NCI-H2081 treated with DMSO at 0.1 percent for 48 hours (cell line): ENCODE measurements at places on chromosomes 7 and 10.

DNA sequence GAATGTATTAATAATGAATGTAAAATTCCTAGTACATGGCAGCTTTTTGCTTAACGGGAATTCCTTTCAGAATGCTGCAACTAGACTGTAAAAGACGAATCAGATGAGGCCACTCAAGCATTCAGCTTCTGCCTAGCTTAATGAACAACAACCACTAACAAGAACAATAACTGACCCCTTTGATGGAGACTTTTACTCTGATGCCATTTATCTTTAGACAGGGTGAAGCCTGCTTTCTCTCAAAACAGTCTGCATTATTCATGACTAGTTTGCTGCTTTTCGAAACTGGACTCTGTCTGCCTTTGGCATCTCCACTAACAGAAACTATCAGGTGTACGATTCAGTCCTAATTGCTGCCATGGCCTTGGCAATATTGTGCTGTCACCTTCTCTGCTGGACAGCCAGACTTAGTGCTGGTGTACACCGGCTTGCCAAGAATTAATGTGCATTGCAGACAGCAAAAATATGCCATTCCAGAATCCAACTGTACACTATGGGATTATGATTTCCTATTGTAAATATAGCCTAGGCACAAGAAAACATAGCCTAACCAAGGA lies 295.5 kb upstream of the CDC14C start:
- no peak for DNase-seq

- DNase-seq = no peak
These were observed 192.0 kb downstream of the ADK start for GRCh38 chr10:74342991-74343390.

DNA sequence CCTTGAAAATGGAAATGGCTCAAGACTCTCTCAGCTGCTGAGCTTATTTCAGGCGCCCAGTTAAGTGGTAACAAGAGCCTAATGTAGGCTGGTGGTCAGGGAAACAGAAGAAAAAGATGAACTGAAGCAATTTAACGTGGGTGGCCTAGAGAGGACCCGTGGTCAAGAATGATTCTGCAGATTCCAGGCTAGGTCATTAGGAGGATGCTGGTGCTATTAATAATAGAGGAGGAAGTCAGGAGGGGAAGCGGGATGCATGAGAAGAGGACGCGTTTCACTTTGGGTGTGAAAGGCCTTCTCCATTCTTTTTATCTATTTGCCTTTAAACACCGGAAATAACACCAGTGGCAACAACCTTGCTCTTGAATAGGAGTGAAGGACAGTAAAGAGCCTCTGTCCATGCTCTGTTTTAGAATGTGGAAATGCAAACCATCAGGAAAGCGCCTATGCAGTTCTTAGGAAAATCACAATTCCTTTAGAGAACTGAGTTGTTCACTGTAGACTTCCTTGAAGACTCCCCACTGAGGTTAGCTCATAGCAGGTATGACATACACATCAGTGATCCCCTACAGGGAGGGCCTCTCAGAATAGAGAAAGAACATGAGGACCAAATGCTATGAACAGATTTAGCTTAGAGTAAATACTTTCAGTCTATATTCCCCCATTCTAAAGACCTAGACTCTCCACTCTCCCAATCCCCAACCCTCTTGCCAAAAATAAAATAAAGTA lies 8.6 kb downstream of the LIPA start:
- no peak for DNase-seq

- no peak for DNase-seq
These were observed 111.7 kb upstream of the GJD4 start for GRCh38 chr10:35493196-35494118.

GRCh38 chr10:62990126-62990525 lies 143.0 kb upstream of the NRBF2 start:
- no peak for DNase-seq

DNA sequence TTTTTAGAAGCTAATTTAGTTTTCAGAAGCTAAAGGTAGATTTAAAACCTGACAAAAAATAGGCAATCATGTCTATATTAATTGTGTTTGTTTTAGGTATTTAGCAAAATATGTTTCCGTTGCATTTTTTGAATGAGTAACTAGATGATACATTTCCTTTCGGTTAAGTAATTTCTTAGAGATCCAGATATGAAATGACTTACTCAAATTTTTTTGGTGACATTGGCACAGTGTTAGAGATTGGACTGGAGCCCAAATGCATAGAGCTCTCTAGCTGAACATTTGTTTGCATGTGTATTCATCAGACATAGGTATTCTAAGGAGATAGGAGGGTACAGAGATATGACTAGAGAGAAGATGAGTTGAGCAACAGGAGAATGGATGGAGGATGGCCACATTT lies 1.9 kb downstream of the BUB3 start:
- no peak for DNase-seq

DNA sequence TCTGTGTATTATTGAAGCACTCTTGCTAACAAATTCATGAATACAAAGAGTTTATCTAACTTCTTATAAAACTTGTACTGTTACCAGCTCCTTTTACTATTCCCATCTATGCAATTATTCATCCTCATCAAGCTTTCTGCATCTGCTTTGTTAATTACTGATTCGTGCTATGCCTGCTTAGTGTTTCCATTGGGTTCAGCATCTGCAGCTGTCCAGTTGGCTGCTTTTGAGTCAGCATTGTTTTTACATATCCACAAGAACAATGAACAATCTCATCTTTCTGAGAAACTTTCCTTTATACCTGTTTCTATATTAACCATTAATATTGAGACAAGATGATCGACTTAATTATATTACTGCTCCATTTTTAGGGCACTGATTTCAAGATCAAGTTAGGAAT lies 19.6 kb upstream of the ANLN start:
- no peak for DNase-seq

- DNase-seq = no peak
These were observed 65.6 kb downstream of the HBP1 start for GRCh38 chr7:107234436-107234835.
